ENCODE measurements at places on chromosomes 11 and 22.

GRCh38 chr11:128516886-128517285, 70.5 kb downstream of the ETS1 start:
- DNase-seq = no peak

DNA sequence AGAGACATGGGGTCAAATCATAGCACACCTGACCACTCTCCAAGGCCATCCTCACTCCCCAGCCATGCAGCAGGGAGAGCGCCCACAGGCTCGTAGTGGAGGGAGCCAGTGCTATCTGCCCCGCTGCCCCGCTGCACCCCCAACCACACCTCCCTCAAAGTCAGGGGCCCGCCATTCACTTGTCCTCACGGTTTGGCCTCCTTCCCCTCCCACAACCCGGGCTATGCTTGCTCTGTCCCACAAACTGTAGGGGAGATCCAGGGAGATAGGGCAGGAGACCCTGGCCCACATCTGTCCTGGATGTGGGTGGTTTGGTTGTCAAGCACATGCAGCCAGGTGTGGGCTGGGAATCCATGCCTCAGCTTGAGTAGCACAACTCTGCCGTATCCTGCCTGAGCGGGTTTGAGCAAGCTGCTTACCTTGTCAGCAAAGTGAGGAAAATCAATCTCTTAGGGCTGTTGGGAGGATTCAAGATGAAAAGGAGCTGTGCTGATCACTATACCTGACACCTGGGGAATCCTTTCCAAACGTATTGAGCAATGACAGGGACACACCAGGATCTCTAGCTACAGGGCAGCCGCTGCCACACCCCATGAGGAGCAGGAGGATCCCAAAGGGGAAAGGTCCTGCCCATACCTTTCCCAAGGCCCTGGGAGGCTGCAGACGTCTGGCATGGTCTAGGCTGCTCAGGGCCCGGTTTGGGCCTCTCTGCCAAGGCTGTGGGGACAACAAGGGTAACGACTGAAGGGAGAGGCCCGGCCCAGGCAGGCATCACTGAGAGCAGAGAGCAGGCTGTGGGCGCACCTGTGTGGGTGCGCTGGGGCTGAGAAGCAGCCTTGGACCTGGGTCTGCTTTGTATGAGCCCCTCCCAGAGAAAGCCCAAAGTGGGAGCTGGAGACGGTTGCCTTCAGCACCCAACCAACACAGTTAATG, 23.3 kb downstream of the KCNJ5 start:
- DNase-seq = no peak

DNA sequence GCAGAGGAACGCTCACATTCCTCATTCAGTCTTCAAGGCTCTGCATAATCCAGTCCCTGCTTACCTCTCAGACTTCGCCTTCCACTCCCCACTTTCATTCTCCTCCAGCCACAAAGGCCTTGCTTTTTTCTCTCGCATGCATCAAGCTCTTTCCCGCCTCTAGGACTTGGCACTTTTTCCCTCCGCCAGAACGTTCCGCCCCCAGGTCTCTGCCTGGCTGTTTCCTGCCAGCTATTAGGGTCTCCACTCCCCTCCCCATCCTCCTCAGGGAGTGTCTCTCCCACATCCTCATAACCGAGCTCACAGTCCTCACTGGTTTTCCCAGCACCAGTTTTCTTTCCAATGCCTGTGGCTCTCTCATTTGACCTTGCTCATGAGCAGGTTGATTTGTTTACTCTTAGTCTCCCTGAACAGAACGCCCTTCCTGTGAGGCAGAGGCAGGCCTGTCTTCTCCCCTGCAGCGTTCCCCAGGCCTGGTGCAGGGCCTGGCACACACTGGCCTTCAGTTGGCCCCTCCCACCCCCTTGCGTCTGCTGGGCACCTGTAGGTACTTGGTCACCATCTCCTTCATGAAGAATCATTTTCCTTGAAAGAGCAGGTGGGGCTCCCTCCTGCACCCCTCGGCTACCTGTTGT, 75.2 kb downstream of the RTL6 start:
- no peak for DNase-seq

DNA sequence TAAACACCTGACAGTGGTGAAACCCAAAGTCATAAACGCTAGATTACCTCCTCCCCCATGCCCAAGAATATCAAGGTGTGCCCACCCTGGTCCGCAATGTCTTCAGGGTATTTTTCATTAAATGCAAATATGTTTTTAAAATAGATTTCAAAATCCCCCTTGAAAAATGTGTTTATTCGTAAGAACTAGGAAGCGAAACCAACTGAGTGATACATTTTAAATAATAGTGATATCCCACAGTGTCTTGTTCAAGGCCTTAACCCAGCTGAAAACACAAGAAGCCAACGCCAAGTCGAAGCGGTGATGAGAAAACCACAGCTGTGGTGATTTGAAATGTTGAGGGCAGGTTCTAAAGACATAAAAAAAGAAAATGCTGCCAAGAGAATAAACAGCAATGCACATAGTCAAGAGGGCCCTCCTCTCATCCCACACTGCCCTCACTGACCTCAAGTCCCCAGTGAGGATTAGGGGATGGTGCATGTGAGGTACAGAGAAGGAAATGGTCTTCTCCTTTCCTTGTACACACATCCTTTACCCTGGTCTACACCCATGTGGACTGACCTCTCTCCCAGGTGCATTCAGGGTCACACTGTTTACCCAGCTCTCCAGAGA, 25.5 kb downstream of the KCNJ1 start:
- no peak for DNase-seq

GRCh38 chr11:25938952-25939351, 393.0 kb upstream of the ANO3 start:
- no peak for DNase-seq

GRCh38 chr11:2655834-2656622, 43.8 kb downstream of the KCNQ1OT1 start:
- DNase-seq = no peak

GRCh38 chr11:33777906-33778305, 3.6 kb upstream of the FBXO3 start:
- DNase-seq = no peak

DNA sequence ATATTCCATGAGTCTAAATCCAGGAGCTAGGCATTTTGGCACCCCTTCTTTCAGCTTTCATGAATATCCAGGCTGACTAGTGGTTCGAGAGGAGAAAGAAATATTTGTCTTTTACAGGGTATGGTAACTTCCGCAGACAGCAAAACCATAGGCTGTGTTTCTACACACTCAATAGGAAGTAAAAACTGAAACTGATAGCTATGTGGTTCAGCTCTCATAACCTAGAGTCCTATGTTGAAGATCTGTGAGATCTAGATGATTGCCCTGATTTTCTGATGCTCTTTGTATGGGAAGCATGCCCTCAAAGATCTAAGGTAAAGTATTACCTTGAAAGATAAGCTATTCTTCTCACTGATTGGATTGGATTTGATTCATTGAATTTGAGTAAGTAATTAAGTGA, 118.3 kb downstream of the CD44 start:
- no peak for DNase-seq

DNA sequence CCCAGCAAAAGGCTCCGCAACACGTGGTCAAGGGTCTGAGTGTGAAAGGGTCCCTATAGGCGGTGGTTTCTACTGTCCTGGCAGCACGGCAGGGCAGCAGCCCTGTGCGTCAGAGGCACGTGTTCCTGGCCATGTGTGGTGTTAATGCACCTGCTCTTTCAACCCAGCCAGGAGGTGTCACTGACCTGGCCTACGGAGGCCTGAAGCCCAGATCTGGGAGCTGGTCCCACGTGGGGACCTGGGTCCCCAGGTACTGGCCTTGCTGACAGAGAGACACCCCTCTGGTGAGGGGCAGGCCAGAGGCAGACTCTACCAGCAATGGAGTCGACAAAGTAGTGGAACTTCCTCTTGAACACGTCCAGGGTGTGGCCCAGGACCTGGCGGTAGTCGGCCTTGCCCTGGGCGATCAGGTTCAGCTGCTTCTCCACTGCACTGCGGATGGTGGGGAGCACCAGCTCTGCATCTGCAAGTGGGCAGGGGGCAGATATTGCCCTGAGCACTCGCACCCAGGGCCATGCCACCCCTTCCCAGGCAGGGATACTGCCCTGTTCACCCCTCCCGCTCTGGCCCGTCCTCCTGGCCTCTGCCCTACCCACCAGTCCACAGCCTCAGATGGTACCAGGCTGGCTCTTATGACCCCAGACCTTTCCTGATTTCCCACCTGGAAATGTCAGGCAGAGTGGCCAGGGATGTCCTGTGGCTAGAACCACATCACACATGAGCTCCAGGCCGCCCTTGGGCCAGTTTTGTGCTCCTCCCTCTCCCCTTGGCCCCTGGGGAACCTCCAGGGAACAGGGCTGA, 6.8 kb upstream of the PPM1F start:
- no peak for DNase-seq

GRCh38 chr11:57325735-57326048, 940 bp upstream of the TNKS1BP1 start:
- DNase-seq = no peak

DNA sequence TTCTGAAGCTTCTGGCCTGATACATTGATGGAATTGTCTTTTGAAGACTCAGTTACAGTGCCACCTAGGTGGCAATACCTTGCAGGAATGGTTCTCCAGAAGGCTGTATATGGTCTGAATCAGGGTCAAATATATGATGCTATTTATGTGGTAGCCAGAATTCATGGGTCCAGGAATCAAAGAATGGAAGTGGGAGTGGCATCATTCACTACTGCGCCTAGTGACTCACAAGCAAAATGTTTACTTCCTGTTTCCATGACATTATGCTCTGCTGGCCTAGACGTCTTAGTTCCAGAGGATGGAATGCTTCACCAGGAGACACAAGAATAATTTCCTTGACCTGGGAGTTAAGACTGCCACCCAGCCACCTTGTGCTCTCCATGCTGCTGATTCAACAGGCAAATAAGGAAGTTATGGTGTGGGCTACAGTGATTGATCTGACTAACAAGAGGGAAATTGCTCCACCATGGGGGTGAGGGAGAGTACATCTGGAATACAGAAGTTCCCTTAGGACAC, 491.8 kb downstream of the ETS1 start:
- no peak for DNase-seq

DNA sequence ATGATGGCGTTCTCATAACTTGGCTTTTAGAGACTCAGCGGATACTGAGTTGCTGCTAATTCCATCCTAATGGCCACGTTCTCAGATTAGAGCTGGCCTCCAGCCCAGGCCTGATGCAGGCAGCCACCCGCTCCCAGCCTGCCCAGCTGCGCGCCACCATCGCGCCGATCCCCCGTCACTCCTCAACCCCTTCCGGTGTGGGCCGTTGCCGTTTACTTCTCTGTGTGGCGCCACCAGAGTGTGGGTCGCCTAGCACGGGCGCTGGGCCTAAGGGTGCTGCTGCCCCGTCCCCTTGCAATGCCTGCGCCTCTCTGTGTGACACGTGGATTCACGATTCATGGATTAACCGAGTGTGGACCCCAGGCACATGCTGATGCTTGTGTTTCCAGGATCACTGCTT, 1116.0 kb downstream of the BRD1 start:
- no peak for DNase-seq

DNA sequence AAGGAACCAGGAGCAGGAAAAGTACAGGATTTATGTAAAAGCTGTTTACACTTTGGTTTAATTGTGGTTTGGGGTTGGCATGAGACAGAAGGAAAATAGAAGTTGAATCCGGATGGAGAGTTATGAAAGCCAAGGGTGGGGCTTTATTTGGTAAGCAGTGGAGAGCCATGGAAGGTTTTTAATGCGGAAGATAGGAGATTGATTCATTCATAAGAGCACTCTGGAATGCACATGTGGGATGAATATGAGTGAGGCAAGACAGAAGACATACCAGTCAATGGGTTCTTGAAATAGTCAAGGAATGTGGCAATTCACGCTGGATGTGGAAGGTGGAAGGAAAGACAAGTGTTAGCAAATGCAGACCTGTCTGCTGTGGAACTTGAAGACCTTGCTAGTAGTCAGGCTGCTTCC, 9.3 kb upstream of the GLB1L3 start:
- DNase-seq = no peak

DNA sequence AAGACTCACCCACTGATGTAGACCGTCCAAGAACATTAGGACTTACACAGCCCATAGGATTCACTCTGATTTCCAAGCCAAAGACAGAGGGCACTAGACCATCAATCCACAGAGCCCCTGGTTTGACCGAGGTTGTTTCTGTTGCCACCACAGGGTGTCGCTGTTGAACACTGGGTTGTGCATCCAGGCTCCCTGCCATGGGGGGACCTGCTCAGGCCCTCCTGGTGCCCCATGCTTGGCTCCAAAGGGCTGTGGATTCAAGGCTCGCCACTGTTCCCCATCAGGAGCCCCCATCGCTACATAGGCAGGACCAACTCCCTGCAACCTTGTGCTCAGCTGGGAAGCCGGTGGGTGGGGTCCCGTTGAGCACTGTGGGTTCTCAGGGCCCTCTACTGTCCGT, 128.0 kb upstream of the ANO1 start:
- DNase-seq = no peak

GRCh38 chr11:48043991-48044512, 63.7 kb downstream of the PTPRJ start:
- DNase-seq = no peak

DNA sequence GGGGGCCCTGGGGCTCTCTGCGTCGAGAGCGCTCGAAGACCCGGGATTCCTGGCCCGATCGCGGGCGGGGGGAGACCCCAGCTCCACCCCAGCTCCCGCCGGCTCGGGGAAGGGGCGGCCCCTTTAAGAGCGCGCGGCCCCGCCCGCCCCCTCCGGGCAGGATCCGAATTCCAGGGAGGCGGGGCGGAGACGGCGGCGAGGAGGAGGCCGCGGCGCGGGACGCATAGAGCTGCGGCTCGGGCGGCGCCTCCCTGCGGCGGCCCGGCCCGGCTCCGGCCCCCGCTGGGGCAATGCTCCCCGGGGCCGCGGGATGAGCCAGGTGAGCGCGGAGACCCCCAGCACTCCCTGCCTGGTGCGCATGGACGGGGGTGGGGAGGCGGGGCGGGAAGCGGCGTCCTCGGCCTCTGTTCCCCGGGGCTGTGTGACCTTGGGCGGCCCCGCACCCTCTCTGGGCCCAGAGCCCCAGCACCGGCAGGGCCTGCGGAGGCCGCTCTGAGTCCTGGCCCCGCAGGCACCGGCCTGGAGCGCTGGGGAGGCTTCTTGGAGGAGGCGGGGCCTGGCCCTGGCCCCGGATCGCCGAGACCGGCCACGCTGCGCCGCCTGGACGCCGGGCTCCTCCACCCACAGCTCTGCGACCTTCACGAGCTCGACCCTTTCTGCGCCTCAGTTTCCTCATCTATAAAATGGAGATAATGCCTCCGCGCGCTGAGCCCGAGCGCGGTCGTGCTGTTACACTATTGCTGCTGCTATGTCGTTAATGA, 565 bp downstream of the GAS2L1 start:
- no peak for DNase-seq

DNA sequence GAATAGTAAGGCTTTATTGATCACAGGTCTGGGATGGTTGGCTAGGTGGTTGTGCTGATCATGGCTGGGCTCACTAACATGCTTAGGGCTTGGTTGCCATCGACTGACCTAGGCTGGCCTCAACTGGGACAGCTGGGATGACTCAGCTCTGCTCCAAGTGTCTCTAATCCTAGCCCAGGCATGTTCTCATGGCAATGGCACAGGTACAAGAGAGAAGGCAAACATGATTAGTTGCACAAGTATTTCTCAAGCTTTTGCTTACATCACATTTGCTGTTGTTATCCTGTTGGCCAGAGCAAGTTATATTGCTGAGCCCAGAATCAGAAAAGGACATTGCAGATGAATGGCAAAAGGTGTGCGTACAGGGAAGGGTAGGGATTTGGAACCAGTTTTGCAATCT, 68.5 kb upstream of the SLC35C1 start:
- no peak for DNase-seq

GRCh38 chr11:33663121-33663520, 37.5 kb downstream of the C11orf91 start:
- DNase-seq = no peak

All from iPS DF 19.7 (cell line).